H1 (cell line): ENCODE measurements at places on chromosomes 12 and 14.

GRCh38 chr14:31717294-31718085, 156.3 kb downstream of the NUBPL start:
- no peak for DNase-seq

- DNase-seq = peak; percentile 66
Measured at GRCh38 chr12:120368789-120369602, at the start of gene MSI1. MSI1 (minus strand) TSS chr12:120369164; CDS start chr12:120369091, 73 bp downstream.

DNA sequence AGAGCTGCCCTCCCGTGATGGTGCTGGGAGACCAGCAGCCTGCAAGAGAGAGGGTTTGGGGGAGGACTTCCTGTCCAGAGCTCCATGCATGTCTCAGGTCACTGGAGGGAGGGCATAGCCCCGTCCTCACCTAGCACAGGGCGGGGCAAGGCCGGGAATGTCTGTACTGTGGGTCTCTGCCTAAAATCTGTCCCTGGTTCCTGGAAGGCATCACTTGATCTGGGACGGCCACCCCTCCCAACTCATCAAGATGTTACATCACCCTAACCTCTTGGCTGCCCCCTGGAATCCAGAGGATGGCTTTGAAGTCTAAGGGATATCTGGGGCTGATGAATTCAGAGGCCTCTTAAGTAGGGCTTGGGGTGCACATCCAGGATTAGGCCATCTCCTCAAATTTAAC, 37.0 kb upstream of the MEG3 start:
- no peak for DNase-seq

GRCh38 chr14:55864890-55865655, 253.1 kb upstream of the PELI2 start:
- DNase-seq = peak; percentile 27

DNA sequence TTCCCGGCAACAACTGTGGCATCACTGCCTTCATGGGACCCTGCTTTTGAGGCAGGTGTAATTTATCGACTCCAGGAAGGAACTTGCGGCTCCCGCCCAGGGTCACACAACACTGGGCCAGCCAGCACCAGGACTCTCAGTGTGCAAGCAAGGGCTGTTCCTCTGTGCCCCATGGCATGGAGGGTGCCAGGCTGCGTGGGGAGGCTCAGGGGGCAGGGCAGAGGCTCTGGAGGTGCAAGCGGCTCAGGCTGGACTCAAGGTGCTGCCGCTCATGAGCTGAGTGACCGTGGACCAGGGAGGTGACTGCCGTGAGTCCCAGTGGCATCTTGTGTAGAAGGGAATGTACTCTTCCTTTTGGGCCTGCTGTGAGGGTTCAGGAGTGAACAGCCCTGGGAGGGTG, 57.6 kb downstream of the SLC24A4 start:
- no peak for DNase-seq

- DNase-seq = peak; percentile 61
Measured at GRCh38 chr12:132429946-132430643, 59.9 kb upstream of the FBRSL1 start.

- no peak for DNase-seq
Measured at GRCh38 chr12:30197392-30198057, 413.8 kb upstream of the TMTC1 start.

DNA sequence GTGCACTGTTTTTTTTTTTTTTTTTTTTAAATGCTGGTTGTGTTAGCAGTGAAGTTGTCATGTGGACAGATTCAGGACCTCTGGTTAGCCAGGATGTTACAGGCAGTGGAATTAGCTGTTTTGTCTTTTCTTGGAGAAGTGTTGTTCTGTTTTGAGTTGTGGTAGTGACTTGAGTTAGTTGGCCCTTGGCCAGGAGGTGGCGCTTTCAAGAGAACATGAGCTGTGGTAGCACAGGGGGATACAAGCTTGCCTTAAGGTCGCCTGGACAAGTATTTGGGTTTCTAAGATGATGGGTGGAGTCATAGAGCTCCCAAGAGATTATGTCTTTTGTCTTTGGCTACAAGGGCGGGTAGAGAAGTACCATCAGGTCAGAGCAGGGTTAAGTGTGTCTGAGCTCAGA, 33.3 kb upstream of the CCDC198 start:
- peak; percentile 34 for DNase-seq
